ENCODE measurements at places on chromosomes 16 and 17.

- DNase-seq: peak; percentile 66
Observed at GRCh38 chr16:963913-964312, 6.9 kb downstream of the LMF1 start.

GRCh38 chr17:77601054-77601979, 357.2 kb upstream of the TNRC6C start:
- no peak for DNase-seq

DNA sequence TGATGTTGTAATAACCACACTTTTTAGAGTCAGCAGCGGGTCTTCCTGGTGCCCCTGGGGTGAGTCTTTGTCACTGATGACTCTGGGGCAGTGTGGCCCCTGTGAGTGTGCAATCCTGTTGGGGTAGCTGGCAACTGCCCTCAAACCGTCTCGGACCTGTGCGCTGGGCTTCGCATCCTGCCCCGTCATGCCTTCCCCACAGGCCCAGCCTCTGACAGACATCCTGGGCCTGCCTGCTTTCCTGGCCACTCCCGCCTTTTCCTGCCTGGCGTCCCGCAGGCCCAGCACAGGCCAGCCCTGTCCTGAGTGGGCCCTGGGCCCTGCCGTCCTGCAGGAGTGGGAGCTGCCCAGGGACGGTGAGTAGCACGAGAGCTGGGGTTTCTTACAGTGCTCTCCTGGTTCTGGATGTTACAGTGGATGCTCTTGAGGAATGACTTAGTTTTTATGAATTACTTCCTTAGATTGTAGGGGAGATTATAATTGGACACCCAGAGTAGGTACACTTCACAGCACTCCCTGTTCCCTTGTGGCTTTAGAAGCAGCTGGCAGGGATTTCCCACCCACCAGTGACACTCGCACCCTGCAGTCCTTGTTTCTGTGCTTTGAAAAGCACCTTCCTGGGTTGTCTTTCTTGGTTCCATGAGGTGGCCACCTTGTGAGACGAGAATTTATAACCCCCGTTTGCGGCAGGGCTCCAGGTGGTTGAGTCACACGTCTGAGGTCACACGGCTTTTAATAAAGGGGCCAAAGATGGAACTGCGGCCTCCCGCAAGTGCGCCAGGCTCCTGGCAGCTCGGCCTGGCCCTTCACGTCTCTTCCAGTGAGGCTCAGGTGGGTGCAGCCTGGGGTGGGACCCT, 50.0 kb upstream of the CAPN15 start:
- DNase-seq: no peak

DNA sequence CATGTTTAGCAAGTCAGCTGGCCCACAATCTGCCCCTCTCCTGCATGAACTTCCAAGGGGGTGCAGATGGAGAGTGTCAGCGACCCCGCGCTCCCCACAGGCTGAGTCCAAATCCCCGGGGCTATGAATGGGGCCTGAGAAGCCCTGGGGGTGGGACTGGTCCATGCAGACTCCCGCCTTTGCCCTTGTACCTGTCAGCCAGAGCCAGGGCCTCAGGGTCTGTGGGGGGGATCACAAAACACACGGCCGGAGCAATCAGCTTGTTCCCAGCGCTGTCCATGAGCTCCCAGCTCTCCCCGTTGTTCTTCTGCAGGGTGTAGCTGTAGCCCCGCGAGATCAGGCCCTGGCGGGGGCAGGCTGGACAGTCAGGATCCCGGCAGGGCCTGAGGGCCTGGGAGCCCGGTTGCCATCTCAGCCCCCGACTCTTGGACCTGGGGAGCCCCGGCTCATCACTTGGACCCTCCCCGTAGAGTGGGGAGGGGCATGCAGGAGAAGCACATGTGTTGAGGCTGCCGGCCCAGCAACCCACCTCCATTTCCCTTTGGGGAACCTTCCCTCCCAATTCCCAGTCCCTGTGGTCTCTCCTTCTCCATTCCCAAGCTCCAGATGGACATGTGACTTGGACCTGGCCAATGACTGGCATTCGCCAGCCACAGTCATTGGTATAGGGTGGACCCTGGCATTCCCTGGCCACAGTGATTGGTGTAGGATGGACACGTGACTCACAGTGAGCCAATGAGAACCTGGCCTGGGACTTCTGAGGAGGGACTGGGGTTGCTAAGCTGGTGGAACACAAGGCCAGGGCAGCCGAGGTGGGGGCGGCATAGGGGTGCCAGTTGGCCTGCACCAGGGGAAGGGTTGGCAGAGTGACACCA, 42.4 kb downstream of the PPL start:
- DNase-seq: no peak

DNA sequence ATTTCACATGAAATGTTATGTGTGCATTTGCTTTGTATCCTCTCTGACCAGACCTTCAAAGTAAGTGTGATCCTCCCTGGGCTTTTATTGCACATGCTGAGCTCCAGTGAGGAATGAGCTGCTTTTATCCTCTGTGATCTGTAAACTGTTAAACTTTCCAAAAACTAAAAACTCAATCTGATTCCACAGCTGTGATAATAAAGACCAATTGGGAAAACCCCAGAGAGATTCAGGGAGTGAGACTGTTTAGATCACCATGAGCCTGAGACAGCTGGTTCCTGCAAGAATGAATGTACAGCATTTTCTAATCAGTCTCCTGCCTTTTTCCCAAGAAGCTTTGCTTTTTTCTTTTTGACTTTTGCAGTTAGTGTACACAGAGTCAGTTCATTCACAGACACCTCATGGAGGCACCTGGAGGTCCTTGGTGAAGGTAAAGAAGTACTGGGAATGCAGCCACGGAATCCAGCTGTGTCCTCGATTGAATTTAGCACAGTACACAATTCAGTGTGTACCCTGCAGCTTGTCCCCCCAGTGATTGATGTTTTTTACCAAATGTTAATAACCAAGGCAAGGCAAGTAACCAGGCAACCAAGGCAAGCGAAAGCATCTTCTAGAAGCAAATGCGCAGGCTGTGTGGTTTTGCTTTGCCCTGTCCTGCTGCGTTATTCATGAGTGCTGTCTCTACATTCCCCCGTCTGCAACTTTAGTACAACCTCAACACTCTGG, 182.6 kb downstream of the LGALS9B start:
- no peak for DNase-seq

DNA sequence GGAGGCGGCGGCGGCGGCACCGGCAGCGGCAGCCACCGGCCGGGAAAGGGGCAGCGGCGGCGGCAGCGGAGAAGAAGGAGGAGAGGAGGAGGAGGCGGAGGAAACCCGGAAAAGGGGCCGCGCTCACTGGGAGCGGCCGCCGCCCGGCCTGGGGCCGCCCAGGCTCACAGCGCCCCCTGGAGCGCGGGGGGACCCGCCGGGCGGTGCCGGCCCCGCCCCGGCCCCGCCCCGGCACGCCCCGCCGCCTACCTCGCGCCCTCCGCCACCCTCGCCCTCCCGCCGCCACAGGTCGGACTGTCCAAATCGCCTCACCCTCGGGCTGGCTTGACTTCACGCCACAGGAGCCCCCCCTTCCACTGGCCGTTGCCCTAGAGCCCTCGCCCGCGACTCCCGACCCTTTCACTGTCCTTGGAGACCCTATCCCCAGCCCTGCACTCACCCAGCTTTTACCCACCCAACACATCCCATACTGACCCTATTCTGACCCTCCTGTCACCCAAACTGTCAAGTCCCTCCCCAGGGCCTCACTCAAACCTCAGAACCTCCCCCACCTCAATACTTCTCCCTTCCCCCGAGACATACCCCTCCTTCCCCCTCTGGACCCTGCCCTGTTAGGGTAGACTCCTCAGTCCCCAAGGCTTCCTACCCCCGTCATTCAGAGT, at the start of gene CSNK2A2:
Gene CSNK2A2, minus strand, starts transcription at position 85 of the 662 bp plus-strand sequence. CDS start 370 bp downstream, outside the sequence.
- no peak for DNase-seq

- DNase-seq: no peak
Observed at GRCh38 chr16:1441391-1441829, 2.9 kb downstream of the CCDC154 start.

- DNase-seq: peak; percentile 7
Observed at GRCh38 chr17:57458718-57459285, 202.5 kb downstream of the MSI2 start.

DNA sequence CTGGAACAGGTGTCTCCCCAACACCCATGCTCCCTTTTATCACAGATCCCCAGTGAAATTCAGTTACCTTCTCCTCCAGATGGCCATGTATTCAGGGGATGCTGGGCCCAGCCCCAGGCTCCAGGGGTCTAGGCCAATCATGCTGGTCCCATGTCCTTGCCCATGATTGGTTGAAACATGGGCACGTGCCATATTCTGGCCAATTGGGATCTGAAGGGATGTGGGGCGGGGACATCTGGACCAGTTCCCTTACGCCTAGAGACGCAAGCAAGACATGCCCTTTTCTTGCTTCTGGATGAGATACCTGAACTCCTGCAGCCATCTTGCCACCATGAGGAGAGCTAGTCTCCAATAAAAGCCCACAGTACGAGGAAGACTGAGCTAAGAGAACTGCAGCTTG, 31.0 kb upstream of the ST6GALNAC1 start:
- DNase-seq: no peak

DNA sequence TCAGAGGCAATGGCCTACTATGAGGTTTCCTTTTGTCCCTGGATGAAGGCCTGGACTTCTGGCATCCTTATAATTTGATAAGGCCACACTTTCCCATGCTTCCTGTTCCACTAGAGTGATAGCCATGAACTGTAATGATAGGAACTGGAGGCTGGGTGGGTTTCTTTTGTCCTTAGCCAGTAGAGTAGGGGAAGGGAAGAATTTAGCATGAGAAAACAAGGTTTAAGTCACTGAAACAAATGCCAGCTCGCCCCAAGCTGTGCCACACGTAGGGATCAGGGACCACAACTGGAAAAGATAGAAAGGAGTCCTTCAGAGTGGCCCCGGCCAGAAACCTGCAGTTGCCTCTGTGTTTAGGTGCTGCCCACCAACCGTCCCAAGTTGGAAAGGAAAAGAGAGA, 80.9 kb upstream of the C17orf78 start:
- no peak for DNase-seq

GRCh38 chr16:69315486-69316311, 4.5 kb downstream of the VPS4A start:
- DNase-seq: no peak

DNA sequence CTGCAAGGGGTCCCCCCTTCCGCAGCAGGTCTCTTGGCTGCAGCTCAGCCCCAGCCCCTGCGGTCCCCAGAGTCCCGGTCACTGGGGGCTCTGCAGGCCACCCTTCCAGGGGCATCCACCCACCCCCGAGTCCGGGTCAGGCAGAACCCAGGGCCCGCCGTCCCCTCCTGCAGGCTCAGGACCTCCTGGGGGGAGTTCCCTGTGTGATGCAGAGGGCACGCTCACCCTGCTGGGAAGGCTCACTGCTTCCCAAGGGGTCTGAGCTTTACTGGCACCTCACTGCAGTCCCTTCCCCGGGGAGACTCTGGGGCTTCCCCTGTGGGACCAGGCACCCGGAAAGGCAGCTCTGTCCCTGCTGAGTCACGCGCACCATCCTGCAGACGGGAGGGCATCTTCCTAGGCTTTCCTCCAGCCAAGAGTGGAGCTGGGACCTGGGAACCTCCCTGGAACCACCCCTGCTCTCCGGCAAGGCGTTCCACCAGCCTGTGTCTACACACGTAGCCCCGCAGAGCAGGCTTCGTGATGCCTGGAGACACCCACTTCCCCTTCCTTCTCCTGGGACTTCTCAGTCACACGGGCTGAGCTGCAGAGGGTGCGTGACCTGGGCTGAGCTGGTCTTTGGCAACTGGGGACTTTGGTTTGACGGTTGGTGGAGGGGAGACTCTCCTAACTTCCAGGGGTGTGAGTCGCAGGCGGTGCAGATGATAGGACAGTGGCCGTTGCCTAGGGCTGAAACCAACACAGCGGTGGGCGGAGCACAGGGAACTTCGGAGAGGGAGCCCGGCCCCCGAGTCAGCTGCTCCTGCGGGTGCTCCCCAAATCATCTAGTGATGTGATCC, 23.4 kb downstream of the SLC25A10 start:
- DNase-seq: peak; percentile 19

DNA sequence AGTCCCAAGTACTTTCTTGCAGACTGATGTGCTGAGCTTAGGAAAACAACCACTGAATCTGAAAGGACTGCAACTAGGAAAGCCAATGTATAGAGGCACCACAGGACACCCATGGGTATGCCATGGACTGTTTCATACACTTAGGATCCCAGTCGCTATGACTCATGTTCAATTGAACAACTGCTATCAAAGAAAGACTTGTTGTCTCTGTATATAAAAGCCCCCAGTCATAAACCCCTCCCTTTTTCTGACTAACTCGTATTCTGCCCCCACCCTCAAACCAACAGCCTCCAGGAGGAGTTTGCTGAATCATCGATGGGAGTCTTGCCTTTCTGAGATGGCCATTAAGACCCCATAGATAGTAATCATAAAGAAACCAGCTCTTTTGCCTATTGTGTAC, 205.4 kb downstream of the ANKFN1 start:
- no peak for DNase-seq

DNA sequence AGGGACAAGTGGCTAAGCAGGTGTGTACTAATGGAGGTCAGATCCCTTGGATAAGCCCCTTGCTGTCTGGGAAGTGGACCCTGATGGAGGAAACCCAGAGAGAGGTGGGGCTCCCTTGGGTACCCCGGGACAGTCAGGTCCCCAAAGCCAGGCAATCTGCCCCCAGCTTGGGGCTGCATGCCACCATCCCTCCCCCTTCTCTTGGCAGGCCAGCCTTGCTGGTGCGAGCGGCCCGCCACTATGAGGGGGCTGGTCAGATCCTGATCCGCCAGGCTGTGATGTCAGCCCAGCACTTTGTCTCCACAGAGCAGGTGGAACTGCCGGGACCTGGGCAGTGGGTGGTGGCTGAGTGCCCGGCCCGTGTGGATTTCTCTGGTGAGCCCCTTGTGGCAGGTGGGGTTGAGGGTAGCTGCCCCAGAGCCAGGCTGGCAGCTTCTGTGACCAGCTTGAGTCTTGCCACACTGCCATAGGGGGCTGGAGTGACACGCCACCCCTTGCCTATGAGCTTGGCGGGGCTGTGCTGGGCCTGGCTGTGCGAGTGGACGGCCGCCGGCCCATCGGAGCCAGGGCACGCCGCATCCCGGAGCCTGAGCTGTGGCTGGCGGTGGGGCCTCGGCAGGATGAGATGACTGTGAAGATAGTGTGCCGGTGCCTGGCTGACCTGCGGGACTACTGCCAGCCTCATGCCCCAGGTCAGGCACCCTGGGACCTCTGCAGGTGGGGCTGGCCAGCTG, 20.1 kb downstream of the FCSK start:
- DNase-seq: no peak

- DNase-seq: peak; percentile 45
Observed at GRCh38 chr17:42676424-42677011, at the start of gene PLEKHH3. TSS of gene PLEKHH3 (minus strand) at chr17:42676994. CDS start at chr17:42676563, 431 bp downstream.
